ENCODE measurements at places on chromosomes 11 and 22. TPM values are rescaled to one million over a fixed set of nuclear protein-coding genes. Genes with fewer than 3 reads are reported as not detected.

DNA sequence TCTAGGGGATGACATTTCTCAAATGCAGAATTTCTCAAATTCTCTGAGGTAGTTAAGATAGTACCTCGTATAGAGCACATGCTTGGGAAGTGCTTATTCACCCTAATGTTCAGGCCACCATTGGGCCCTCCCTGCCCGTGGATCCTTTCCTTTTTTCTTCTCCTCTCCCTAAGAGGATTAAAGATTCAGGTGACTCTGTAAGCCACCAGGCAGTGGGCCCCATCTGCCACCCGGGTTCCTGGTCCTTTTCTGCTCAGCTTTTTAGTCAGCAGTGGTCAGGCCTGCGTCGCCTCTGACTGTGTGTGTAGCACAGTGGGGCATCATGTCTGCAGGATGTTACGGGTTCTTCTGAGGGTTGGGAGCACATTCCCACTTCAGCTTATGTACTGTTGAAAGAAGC lies 7.2 kb downstream of the CEP164 start:
- no peak overlapping the region for H3K27ac ChIP-seq
- H3K27me3 ChIP-seq, result no peaks in the 10 kb centered on the region
- H3K4me3 ChIP-seq, result no peak overlapping the region
- H3K4me1 ChIP-seq, result no peaks in the 10 kb centered on the region

- H3K4me3 ChIP-seq, result no peak overlapping the region
- H3K4me1 ChIP-seq, result no peaks in the 10 kb centered on the region
- H3K27ac ChIP-seq, result no peak overlapping the region
- DNase-seq, result no peak
- H3K36me3 ChIP-seq, result no peaks in the 10 kb centered on the region
Observed at GRCh38 chr22:48884786-48885185, 942.9 kb downstream of the BRD1 start.

The C11orf86 gene
- total RNA-seq, result 0.21 TPM

The IGSF22 gene
- not detected for total RNA-seq

The HPX gene
- 0.63 TPM for total RNA-seq

The ATG13 gene
- total RNA-seq, result 71.1 TPM

The NLRP14 gene
- total RNA-seq, result 0.10 TPM

Measured in GM23338 (cell line).